ENCODE measurements at places on chromosomes 11 and 22.

DNA sequence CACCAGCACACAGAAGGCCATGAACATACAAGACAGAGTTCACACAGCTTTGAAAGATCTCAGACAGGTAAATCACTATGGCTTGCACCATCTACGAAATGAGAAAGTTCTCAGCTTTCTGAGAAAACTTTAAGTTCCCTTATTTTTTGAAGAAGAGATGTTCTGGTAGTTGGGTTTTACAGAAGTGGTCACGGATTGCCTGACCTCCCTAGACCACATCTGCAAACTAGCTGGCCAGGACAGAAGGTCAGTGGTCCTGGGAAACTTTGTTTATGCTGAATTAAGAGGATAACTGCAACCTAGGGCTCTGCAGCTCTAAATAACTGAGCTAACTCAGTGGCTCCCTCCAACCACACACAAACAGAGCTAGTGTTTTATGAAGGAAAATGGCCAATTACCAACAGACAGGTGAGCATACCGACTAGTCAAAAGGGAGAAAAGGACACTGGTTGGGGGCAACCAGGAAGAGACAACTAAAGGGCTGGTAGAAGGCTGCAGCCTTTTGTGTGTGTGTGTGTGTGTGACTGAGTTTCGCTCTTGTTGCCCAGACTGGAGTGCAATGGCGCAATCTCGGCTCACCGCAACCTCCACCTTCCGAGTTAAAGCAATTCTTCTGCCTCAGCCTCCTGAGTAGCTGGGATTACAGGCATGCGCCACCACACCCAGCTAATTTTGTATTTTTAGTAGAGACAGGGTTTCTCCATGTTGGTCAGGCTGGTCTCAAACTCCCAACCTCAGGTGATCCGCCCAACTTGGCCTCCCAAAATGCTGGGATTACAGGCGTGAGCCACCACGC lies 8.5 kb upstream of the SCN2B start:
- DNase-seq, result no peak

DNA sequence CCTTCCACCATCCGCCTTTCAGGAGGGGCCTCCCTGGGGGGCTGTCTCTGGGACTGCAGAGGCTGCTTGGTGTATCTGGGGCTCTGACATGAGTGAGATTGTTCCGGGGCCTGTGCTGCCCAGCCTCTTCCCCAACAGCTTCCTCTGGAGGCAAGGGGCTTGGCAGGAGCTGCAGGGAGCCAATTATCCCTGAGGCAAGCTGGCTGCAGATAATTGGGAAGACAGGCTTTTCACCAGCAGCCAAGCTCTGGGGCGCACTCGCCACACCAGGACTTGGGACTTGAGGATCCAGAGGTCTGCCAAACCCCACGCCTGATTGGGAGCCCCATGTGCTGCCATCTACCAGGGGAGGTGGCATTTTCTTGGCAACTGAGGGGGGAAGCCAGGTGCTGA lies 15.6 kb upstream of the RTN4R start:
- peak; percentile 78 for DNase-seq

- no peak for DNase-seq
Measured at GRCh38 chr11:96744697-96745096, 354.9 kb downstream of the JRKL start.

DNA sequence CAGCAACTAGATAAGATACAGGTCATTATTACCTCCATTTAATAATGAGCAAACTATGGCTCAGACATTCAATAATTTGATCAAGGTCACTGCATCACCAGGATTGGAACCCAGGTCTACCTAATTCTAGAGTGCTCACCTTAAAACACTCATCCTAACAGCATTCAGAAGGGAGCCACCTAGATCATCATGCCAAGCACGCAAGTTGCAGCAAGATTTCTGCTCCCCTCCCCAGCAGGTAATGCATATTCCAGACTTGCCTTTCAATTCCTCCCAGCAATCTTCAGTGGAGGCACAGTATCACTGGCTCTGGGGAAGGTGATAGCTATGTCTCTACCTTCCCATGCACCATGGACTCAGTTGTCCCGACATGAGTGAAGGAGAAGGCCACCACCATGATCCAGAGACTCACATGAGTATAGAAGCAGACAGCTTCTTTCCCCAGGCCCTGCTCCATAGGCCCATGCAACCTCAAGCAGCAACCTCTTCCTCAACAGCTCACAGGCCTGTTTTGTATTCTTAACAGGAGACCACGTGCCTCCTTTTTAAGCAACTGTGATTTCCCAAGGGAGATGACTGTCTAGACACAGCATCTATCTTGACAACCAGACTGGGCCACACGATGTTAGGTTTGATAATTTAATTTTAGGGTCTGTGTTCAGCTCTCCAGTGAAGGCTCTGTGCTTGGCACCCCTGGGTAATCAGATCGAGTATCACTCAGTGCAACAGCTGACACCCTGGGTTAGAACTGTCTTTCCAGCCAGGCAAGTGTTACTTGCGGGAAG lies 36.4 kb downstream of the RAB30 start:
- DNase-seq, result peak; percentile 38

DNA sequence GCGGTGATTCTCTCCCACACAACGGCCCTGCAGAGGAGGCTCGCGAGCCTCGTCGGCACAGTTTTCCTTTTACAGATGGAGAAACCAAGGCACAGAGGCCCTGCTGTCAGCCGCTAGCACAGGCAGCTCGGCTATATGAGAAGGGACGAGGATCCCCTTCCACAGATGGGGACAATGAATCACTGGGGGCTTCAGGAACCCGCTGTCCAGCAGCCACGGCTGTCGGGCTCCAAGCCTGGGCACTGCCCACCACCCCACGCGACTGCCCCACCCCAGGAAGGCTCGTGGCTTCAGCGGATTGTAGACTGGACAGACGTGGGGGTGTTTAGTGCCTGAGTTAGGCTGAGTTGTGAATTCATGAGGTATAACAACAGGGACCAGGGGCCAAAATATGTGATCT lies 17.2 kb upstream of the FGF3 start:
- DNase-seq, result no peak

- no peak for DNase-seq
Measured at GRCh38 chr11:71986131-71986530, 12.6 kb upstream of the IL18BP start.

DNA sequence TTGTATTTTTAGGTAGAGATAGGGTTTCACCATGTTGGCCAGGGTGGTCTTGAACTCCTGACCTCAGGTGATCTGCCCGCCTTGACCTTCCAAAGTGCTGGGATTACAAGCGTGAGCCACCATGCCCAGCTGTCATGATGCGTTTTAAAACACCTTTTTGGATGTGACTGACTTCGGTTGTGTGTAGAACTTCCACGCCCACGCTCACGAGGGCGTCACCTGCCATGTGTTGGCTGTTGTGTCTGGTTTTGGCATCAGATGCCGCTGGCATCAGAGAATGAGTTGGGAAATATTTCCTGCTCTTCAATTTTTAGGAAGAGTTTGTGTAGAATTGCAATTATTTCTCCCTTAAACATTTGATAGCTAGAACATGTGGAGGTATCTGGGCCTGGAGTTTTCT lies 109.1 kb downstream of the KCNQ1 start:
- no peak for DNase-seq

DNA sequence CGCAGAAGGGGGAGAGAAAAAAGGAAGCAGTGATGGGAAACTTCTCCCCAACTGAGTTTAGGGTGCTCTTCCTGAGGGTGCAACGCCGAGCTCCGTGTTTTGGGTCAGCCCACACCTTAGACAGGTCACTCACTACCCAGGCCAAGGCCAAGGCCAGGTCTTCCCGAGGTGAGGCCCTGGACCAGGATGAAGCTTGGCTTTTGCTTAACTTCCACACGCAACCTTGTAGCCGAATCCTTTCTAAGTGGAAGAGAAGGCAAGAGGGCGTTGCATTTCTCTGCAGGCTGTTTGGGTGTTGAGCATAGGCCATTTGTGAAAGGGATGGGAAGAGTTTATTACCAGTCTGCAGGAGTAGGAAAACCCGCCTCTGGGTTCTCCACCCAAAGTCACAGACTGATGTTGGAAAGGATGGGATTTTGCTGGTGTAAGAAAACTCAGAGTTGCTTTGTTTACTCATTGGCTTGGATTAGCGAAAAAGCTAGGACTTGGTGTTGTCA lies 1.5 kb downstream of the KREMEN1 start:
- DNase-seq, result no peak

- peak; percentile 63 for DNase-seq
Measured at GRCh38 chr22:27639248-27640086, 162.1 kb downstream of the MN1 start.

- DNase-seq, result peak; percentile 67
Measured at GRCh38 chr11:78351193-78351592, 66.4 kb downstream of the GAB2 start.

DNA sequence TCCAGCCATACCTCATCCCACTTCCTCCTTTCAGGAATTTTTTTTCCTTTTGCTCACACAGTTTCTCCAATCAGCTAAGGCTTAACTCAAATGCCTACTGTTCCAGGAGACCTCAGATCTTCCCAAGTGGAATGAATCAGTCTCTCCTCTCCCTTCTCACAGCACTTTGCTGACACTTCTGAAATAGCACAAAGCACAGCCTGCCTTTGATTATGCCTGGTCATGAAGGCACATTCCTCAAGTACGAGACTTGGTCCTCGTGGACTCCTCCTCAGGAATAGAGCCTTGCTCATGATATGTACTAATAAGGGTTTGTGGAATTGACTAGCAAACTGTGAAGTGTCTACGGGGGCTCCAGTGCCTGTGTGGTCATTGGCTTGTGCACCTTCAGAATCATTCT lies 176.7 kb upstream of the TENM4 start:
- peak; percentile 16 for DNase-seq

- DNase-seq, result no peak
Measured at GRCh38 chr11:121763526-121763925, 310.8 kb upstream of the SORL1-AS1 start.

- DNase-seq, result no peak
Measured at GRCh38 chr22:46053563-46054090, 76.7 kb upstream of the WNT7B start.

DNA sequence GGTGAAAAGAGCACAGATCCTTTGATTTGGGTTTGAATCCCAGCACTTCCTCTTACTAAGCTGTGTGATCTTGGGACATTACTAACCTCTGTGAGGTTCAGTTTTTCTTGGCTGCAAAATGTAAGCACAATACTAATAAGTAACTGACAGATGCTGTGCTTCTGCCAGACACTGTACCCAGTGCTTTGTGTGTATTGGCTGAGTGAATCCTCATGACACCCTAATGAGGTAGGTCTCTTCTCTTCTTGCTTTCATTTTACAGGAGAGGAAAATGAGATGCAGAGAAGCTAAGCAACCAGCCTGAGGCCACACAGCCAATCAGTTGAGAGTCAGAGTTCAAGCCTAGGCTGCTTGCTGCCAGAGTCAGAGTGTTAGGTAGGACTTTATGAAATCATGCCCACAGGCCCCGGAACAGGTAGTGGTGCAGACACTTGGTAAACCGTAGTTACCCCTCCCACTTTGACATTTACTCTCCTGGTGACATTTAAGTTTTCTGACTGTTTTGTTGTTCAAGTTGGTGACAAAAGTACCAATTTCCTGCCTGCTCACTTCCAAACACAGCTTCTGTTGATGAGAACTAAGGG lies 21.2 kb downstream of the PTPRJ start:
- no peak for DNase-seq

DNA sequence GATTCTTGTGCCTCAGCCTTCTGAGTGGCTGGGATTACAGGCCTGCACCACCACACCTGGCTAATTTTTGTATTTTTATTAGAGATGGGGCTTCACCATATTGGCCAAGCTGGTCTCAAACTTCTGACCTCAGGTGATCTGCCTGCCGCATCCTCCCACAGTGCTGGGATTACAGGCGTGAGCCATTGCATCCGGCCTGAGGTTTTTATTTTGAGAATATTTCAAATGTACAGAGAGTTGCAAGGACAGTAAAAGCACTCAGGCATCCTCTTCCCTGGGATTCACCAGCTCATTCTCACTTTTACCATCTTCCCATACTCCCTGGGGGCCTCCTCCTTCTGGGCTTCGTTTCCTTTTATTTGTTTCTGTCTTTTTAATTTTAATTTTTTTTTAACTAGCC lies 12.1 kb downstream of the MED15 start:
- no peak for DNase-seq

- DNase-seq, result peak; percentile 92
Measured at GRCh38 chr11:208181-208916, 841 bp downstream of the RIC8A start.

GRCh38 chr11:65894034-65894591 lies 3.6 kb downstream of the CCDC85B start:
- DNase-seq, result no peak

GRCh38 chr11:65297026-65297672 lies 17.5 kb upstream of the CDC42EP2 start:
- DNase-seq, result no peak

- no peak for DNase-seq
Measured at GRCh38 chr22:27840436-27840835, 38.9 kb upstream of the MN1 start.

- DNase-seq, result no peak
Measured at GRCh38 chr11:11450744-11451362, 97.8 kb upstream of the CSNK2A3 start.

DNA sequence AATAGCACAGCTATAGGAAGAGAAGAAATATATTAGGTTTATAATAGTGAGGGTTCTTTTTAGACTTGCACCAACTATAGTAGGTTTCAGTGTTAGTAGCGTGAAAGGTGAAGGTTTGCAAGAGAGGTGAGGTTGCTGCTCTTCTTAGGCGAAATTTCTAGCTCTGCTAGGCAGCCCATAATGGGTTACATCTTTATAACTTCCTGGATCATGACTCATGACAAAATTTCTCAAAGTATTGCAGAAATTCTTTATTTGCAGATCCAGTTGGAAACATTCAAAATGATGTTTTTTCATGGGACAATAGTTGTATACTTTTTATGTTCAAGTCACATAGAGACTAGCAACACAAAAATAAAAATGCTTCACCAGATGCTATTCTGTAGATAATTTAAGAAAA lies 260.0 kb downstream of the SOX6 start:
- DNase-seq, result no peak

GRCh38 chr11:129528296-129528695 lies 152.6 kb downstream of the BARX2 start:
- no peak for DNase-seq

GRCh38 chr11:26044389-26044788 lies 287.5 kb upstream of the ANO3 start:
- no peak for DNase-seq

GRCh38 chr11:114061681-114062049 lies 2.2 kb downstream of the ZBTB16 start:
- no peak for DNase-seq

GRCh38 chr11:19963697-19964387 lies 196.4 kb downstream of the DBX1 start:
- no peak for DNase-seq

- DNase-seq, result no peak
Measured at GRCh38 chr11:83722392-83723119, 436.4 kb upstream of the CCDC90B start.

GRCh38 chr22:43928908-43929307 lies 5.3 kb downstream of the PNPLA3 start:
- DNase-seq, result no peak
